Metanephros (tissue), 2 donors: ENCODE measurements at places on chromosomes 5 and 9. TPM values are rescaled to one million over a fixed set of nuclear protein-coding genes. Genes with fewer than 3 reads are reported as not detected.

The PROB1 gene
- total RNA-seq: 11.2 TPM

The OR1Q1 gene
- total RNA-seq: not detected

The GPX3 gene
- total RNA-seq: 415 TPM

The PDGFRB gene
- 182 TPM for total RNA-seq

The WDR36 gene
- total RNA-seq: 42.3 TPM

The CCL21 gene
- total RNA-seq: 26.2 TPM

The HRCT1 gene
- total RNA-seq: not detected

The MRRF gene
- 34.4 TPM for total RNA-seq

The SMIM27 gene
- 12.8 TPM for total RNA-seq

The ANXA2R gene
- total RNA-seq: 4.3 TPM

The SV2C gene
- total RNA-seq: 0.18 TPM

The HAPLN1 gene
- total RNA-seq: 1.8 TPM

The ARSK gene
- 8.2 TPM for total RNA-seq

The ROPN1L gene
- 1.1 TPM for total RNA-seq

The MOCS2 gene
- total RNA-seq: 25.1 TPM

The FAM169A gene
- 24.1 TPM for total RNA-seq

The ADAM19 gene
- 10.9 TPM for total RNA-seq

The STPG3 gene
- total RNA-seq: not detected

The PRRT1B gene
- total RNA-seq: 0.93 TPM

The FCN2 gene
- total RNA-seq: 1.2 TPM

The AIF1L gene
- total RNA-seq: 214 TPM
